ENCODE measurements at places on chromosomes 4 and X.

GRCh38 chrX:7852166-7852565 lies 9.2 kb downstream of the VCX start:
- DNase-seq, result no peak

- DNase-seq, result no peak
These were observed 2.6 kb downstream of the PRDM8 start for GRCh38 chr4:80199947-80200346.

- DNase-seq, result no peak
These were observed 860.0 kb upstream of the POU3F4 start for GRCh38 chrX:82648062-82648461.

- no peak for DNase-seq
These were observed 142.2 kb downstream of the SOWAHB start for GRCh38 chr4:76755756-76756155.

- DNase-seq, result no peak
These were observed 1651.9 kb downstream of the C4orf33 start for GRCh38 chr4:130747842-130748241.

- DNase-seq, result no peak
These were observed 597.2 kb downstream of the INPP4B start for GRCh38 chr4:142248946-142249345.

DNA sequence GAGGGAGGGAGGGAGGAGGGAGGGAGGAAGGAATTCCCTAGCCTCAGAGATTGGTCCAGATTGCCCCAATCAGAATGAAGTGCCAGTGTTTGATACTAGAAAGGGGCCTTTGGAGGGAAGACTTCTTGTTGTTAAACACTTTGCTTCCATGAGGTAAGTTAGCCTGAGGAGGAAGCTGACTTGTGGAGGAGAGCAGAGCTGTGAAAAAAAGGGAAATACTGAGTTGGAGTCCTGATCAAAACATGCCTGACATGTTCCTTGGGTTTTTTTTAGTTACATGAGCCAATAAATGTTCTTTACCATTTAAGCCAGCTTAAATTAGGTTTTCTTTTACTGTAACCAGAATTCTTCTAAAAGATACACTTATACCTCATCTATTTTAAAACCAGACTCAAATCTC lies 57.6 kb downstream of the GSX2 start:
- DNase-seq, result no peak
